NCI-H1436 (cell line): ENCODE measurements at places on chromosomes 4 and X.

- no peak for DNase-seq
Measured at GRCh38 chr4:128823025-128823661, 13.6 kb downstream of the JADE1 start.

GRCh38 chr4:26028793-26029567, 115.0 kb downstream of the SMIM20 start:
- peak; percentile 86 for DNase-seq

- no peak for DNase-seq
Measured at GRCh38 chr4:87310691-87311335, 11.9 kb downstream of the HSD17B13 start.

DNA sequence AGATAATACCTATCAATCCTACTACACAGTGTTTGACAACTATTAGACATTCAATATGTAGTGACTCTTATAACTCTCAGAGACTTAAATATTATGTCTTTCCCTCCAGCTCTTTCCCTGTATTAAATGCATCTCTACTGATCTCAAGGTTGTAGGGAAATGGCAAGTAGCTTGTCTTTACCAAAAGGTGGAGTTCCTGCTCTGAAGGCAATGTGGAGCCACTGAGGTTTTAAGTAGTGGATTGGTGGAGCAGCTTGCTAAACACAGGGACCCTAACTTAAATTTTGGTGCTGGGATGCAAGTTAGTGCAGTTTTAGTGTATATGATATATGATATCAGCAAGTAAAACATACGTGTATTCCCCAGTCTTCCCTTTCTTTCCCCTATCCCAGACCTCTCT, 13.1 kb downstream of the FNIP2 start:
- DNase-seq, result no peak

- no peak for DNase-seq
Measured at GRCh38 chr4:95288552-95288951, 260.2 kb downstream of the UNC5C start.

DNA sequence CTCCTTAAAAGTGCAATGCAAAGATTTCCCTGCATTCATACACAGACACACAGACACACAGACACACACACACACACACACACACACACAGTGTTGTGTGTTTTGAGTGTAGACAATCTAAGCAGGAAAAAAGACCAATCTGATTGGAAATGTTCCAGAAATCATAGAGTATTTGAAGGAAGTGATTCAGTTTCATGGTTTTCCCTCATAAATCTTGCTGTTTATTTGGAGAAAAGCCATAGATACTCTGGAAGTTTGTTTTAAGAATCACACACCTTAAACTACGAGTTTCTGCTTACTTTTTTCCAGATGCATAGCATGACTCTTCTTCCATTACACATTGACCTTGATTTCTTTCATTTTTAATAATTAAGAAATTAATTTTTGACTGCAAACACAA, 298.5 kb upstream of the BMP3 start:
- no peak for DNase-seq

DNA sequence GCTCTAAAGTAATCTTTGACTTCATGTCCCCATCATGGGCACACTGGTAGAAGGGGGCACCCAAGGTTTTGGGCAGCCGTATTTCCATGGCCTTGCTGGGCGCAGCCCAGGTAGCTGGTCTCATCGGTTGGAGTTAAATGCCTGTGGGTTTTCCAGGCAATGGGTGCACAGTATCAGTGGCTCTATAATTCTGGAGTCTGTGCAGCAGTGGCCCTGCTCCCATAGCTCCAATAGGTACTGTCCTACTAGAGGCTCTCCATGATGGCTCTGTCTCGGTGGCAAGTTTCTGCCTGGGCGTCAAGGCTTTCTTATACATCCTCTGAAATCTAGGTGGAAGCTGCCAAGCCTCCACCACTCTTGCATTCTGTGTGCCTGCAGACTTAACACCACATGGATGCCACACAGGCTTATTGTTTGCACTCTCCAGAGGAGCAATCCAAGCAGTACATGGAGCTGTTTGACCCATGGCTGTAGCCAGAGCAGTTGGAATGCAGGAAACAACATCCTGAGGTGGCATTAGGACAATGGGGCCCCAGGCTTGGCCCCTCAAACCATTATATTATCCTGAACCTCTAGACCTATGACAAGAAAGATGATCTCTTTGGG, 60.5 kb upstream of the UGT8 start:
- DNase-seq, result no peak

DNA sequence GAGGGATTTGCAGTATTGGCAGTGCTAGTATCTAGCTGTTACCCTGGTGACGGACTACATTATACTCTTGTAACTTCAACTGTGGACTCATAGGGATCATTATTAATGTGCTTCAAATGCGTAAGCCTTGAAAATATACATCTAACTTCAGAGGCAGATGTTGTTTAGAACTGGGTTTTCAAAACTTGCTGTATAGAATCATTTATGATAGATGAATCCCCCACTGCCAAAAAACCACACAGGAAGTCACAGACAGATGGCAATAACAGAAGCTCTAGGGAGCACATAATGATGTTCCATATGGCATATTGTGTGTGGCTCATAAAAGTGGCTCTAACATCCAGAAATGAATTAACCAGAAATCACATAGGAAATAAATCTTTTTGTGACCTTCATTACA, 62.3 kb upstream of the RELL1 start:
- DNase-seq, result no peak

DNA sequence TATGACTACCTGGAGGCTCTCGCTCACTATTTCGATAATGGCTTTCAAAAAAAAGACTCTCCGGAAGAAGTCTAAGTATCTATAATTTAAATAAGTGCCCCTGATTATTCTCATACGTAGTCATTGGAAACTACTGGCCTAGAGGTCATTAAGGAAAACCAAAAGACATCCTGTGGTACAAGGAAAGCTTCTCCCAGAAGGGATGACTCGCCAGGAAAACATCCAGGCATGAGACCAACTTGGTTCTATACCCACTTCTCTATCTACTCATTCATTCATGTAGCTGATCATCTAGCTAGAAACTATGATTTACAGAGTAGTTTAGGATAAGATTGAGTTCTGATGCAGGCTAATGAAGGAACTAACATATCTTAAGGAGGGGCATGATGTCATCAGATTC, 37.7 kb downstream of the SOX3 start:
- no peak for DNase-seq

DNA sequence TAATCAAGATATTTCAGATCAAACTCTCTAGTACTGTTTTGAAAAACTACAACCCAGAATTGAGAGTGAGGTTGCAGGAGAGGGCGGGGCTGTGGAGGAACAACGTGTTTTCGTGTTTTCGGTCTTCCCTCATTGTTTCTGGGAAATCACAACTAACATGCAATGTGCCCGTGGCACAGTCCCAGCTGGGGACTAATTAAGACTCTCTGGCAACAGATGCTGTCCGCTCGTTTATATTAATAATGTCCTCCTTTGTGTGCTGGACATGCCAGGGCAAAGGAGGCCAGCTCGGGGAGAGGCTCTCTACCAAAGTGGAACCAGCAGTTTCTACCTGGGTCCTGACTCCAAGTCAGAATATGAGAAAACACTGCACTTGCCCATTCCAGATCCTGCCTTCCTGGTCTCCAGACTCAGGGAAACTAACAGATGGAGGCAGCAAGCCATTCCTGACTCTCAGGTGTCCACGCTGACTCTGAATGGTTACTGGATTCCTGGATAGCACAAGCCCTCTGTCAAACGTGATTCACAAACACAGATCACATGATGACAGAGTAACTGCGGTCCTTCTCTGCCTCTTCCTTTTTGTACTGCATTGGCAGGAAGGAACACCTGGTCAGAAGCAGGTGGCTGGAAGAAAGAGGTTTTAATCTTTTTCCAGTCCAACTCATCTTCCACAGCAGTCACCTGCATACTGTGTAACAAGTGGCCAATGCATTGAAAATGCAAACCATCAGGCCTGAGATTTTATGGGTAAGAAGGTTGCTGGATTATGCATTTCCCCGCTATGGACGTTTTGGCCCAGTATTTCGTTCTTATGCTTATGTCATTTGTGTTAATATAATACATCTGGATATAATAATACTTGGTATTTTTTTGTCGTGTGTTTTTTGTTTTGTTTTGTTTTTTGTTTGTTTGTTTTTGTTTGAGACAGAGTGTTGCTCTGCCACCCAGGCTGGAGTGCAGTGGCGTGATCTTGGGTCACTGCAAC, 65.0 kb downstream of the COQ2 start:
- no peak for DNase-seq

DNA sequence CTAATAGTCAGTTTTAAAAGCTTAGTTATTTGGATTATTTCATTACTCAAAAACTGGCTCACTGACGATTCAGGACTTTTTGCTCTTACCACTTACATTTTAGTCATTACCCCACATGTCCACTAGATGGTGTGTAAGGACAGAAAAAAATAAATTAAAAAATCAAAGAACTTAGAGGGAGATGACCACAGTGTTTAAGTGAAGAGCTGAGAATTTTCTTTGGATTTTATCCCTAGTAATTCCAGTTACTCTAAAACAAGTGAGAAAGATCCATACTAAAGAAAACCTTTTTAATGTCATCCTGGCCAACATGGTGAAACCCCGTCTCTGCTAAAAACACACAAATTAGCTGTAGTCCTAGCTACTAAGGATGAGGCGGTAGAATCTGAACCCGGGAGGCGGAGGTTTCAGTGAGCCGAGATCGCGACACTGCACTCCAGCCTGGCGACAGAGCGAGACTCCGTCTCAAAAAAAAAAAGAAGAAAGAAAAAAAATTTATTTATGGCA, 26.4 kb upstream of the TMPRSS11B start:
- peak; percentile 33 for DNase-seq

- no peak for DNase-seq
Measured at GRCh38 chr4:113106108-113106507, 56.7 kb downstream of the ANK2 start.

- DNase-seq, result no peak
Measured at GRCh38 chr4:169208516-169208915, 62.2 kb downstream of the SH3RF1 start.

GRCh38 chrX:118878977-118879376, 55.4 kb downstream of the ZCCHC12 start:
- DNase-seq, result no peak

GRCh38 chrX:30161043-30161442, 54.3 kb upstream of the MAGEB2 start:
- no peak for DNase-seq

DNA sequence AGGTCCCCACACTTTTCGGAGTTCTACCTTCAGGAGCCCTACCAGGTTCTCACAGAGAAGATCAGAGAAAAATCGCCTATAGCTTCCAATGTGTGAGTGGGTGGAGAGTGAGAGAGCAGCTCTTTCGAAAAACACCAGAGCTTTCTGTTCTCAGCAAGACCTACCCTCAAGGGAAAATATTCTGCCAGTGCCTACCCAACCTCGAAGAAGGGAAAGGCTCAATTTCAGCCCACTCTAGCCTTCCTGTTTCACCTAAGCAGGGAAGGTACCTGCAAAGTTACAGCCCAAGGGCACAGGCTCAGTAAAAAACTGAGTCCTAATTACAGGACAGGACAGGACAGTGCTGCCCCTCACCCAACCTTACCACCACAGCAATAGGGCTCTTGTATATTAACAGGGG, 104.0 kb upstream of the WDR17 start:
- no peak for DNase-seq

- no peak for DNase-seq
Measured at GRCh38 chr4:45897946-45898585, 225.8 kb downstream of the GABRG1 start.

DNA sequence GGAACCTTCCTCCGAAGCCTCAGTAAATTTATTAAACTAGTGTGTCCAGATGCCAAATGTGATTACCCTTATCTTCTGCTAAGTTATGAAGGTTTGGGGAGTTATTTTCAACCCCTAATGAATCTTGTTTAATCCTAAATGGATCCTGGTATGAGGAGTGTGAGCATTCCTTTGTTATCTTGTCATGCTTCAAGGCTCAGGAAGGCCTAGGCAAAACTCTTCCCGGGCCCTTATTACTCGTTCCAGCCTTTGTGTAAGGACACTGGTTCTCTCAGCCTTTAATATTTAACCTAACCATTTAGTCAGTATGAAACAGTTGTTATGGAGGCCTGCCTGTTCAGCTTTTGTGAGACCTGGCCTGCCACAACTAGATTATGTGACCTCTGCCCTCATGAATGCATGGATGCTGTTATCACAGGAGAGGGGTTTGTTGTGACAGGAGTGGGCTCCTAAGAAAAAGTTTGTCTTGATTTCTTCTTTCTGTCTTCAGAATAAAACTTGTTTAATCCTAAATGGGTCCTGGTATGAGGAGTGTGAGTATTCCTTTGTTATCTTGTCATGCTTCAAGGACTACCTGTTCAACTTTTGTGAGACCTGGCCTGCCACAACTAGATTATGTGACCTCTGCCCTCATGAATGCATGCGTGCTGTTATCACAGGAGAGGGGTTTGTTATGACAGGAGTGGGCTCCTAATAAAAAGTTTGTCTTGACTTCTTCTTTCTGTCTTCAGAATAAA, 181.7 kb downstream of the SLC39A8 start:
- DNase-seq, result no peak

GRCh38 chrX:9690046-9690445, 75.6 kb downstream of the GPR143 start:
- no peak for DNase-seq

GRCh38 chrX:68995780-68996551, 167.1 kb downstream of the EFNB1 start:
- DNase-seq, result no peak

DNA sequence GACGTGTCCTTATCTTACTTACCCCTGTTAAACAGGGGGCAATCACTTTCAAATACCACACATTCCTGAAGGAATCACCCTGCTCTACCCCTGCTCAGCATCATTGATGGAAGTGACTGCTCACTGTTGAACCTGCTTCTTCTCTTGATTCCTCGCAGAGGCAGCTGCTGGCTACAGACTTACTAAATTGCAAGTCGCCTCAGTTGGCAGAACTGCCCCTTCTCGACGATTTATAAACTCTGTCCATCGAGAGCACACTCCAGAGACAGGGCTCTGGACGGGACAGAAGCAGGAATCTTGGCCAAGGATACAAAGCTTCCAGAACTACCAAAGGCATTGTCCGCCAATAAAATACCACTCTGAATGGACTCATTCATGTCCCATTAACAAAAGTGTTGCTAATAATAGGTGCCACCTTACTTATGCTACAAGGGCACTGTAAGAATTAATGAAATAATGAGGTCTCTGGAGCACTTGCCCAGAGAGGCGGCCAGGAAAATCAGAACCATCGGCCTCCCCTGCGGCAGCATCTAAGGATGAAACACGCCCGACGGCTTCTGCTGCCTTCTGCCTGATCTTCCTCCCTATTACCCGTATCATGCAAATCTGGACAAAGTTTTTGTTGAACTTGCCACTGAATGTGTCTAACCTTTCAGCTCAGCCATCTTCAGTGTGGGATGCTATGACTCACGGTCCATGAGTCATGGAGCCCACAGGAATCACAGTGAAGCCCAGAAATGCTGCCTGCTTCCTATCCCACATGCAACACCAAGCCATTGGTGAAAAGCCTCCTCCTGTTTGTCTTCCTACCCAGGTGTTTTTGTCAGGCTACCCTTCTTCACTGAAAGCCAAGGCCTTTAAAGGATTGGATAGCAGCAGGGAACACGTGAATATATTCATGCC, 164.9 kb downstream of the MAML3 start:
- no peak for DNase-seq

GRCh38 chr4:2694691-2695090, 61.4 kb downstream of the TNIP2 start:
- no peak for DNase-seq

- DNase-seq, result no peak
Measured at GRCh38 chrX:20218836-20219505, 47.7 kb downstream of the RPS6KA3 start.
